Ascending aorta (tissue), 2 donors: ENCODE measurements at places on chromosomes 5 and 9. TPM values are rescaled to one million over a fixed set of nuclear protein-coding genes. Genes with fewer than 3 reads are reported as not detected.

SLC6A7 gene
- total RNA-seq, result not detected

TGFBI gene
- 174 TPM for total RNA-seq

CSF1R gene
- 70.9 TPM for total RNA-seq

IFNA2 gene
- total RNA-seq, result not detected

IL5 gene
- not detected for total RNA-seq

DNA sequence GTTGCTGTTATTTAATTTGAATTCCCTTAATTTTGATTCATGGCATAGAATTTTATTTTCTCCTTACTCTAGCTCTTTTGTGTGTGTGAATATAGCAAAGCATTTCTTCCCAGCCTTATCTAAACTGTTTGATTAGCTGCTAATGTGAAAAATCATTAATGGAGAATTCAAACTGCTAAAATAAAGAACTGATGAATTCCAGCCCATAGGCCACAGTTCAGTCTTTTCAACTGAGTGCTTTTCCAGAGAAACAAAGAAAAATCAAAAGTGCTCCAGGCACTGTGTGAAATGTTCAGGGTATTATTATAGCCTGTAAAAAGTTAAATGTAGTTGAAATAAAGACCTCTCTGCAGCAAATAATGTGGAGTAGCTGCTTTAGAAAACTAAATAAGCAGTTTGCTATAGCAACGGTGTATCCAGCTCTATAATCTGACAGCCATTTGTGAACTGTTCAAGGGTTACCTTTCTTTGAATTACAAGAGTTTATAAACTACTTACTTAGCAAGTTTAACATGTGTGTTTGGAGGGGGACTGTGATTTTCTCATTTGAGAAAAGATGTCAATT is 123.8 kb downstream of the GIN1 start:
- H3K4me1 ChIP-seq, result peaks cover 5% of the 10 kb centered on the region
- no peak overlapping the region for H3K27ac ChIP-seq
- no peak for DNase-seq
- H3K36me3 ChIP-seq, result peaks cover 6% of the 10 kb centered on the region

DNA sequence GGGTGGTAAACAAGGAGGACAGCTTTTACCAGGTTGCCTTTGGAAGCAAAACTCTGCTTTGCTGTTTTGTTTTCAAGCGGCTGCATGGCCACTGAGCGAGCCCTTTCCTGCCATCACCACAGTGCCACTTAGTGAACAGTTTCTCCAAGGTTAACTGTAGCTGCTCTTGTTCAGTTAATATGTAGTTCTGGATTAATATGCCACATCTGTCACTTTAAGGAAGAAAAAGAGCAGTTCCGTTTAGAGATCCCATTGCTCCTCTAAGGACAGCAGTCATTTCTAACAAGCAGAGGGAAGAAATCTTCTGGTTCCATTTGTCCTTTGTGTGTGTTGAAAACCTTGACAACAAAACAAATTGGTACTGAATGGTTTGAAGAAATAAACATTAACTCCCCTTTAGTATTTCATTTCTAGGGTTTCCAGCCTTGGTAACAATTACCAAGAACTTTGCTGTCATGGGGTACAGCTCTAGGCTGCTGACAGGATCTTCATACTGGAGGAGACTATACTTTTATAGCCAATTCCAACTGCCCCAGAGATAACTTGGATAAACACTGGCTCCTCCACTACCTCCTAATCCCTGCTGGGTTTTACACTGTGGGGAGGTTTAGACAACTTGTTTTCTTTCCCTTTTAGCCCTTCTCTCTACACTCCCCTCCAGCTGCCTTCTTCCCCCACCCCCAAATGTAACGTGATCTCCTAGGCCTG is 10.3 kb upstream of the ABL1 start:
- peaks cover 20% of the 10 kb centered on the region for H3K4me1 ChIP-seq
- peak overlapping the region; percentile 76 for H3K27ac ChIP-seq
- no peaks in the 10 kb centered on the region for H3K27me3 ChIP-seq
- no peaks in the 10 kb centered on the region for H3K36me3 ChIP-seq
- DNase-seq, result no peak
- H3K4me3 ChIP-seq, result peak overlapping the region; percentile 35

- peak overlapping the region; percentile 66 for H3K27ac ChIP-seq
- no peaks in the 10 kb centered on the region for H3K27me3 ChIP-seq
- peak overlapping the region; percentile 87 for H3K4me3 ChIP-seq
- no peaks in the 10 kb centered on the region for H3K36me3 ChIP-seq
- DNase-seq, result no peak
- peaks cover 64% of the 10 kb centered on the region for H3K4me1 ChIP-seq
These were observed 2.7 kb downstream of the EEIG1 start for GRCh38 chr9:127977884-127978647.

GHR gene
- total RNA-seq, result 6.4 TPM

- no peak overlapping the region for H3K27ac ChIP-seq
- H3K4me1 ChIP-seq, result no peaks in the 10 kb centered on the region
- DNase-seq, result no peak
These were observed 53.8 kb downstream of the GCNT1 start for GRCh38 chr9:76512826-76513225.
